Small intestine (tissue), 16 donors: ENCODE measurements at places on chromosomes 2 and 18. TPM values are rescaled to one million over a fixed set of nuclear protein-coding genes. Genes with fewer than 3 reads are reported as not detected.
A peak's percentile ranks its signal among the peaks of the same experiment; 100 is the strongest.

DNA sequence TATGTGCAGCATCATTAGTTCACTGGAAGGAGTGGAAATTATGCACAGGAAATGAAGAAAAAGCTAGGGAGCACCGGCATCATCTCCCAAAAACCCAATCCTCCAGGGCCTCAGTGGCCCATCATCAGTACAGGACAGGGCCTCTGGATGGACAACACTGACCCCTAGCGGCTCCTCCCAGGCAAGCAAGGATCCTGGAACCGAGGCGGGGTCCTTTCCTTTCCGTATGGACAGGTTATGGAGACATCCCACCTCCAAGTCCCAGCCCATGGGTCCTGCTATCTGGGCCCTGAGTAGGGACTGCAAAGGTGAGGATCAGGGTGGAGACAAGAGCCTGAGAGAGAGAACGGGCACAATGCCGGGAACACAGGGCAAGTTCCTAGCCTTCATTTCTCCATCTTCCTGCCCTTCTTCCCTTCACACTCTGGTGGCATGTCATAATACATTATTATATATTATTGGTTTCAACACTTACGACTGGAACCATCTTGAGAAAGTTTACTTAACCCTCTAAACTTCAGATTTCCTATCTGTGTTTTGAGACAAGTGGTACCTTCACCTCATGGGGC is 68.2 kb downstream of the ZNF516 start:
- no peaks in the 10 kb centered on the region for H3K4me1 ChIP-seq
- no peak for DNase-seq
- H3K4me3 ChIP-seq = no peak overlapping the region

DNA sequence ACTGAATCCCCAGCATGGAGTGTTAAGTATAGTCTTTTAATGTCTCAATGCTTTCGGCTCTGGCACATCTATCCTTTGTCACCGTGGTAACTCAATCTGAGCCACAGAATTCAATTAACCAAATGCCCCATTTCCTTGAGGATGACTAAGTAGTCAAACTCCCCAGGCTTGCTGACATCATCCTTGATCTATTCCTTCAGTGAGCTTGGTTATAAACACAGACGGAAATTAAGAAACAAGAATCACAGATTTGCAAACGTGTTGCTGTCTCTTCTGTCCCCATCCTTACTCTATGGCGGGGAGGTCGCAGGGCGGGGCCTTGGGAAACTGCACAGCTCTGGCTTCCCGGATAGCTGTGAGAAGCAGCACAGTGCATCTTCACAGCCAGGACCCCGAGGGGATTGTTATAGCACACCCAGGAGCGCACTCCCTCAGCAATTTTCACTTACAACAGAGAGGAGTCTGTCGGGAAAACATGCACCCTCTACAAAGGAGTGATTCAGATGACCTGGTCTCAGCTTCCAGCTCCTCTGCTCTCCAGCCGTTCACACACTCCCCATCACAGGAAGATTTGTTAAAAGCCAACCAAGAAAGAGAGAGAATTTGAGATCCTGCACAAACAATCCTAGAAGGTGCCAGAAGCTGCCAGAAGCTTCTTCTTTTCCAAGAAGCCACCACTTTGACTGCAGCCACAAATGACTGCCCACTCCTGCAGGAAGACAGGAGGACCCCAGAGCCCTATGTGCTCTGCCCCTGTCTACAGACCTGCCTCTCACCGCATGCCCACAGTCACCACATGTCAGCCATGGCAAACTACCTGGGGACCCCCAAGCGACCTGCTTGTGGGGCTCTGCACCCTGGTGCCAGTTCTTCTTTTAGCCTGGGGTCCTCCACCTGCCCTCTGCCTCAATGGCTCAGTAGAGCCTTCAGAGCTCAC is 44.9 kb upstream of the YWHAQ start:
- H3K36me3 ChIP-seq = no peaks in the 10 kb centered on the region
- H3K4me3 ChIP-seq = no peak overlapping the region
- H3K4me1 ChIP-seq = no peaks in the 10 kb centered on the region
- no peaks in the 10 kb centered on the region for H3K27me3 ChIP-seq

- H3K4me1 ChIP-seq = no peaks in the 10 kb centered on the region
- DNase-seq = no peak
- H3K36me3 ChIP-seq = no peaks in the 10 kb centered on the region
- no peak overlapping the region for H3K4me3 ChIP-seq
These were observed 742.9 kb upstream of the DDX18 start for GRCh38 chr2:117071556-117072102.

DNA sequence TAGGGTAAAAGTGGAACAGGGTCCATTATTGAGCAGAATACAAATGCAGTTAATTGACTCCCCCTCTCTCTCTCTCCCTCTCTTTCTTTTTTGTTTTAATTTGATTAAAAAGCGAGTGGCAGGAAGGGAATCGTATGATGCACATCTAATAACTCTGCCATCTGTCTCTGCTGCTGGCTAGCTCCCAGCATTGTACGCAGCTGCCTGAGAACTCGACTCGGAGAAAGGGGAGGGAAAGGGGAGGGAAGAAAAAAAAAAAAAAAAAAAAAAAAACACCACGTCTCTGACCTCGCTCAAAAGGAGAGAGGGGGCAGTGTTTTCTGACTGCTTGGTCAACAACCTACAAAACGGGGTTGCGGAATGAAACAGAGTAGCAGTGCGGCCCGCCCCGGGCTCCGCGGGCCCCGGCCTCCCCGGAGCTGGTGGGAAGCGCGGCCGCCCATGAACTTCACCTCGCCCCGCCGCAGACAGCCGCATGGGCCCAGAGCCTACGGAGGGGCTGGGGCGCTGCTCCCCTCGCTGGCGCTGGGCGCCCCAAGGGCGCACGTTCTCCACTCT is 265.7 kb downstream of the TCF4 start:
- H3K4me3 ChIP-seq = peak overlapping the region; percentile 46
- H3K36me3 ChIP-seq = no peaks in the 10 kb centered on the region
- peak overlapping the region; percentile 79 for H3K27ac ChIP-seq
- H3K4me1 ChIP-seq = no peaks in the 10 kb centered on the region
- H3K27me3 ChIP-seq = no peaks in the 10 kb centered on the region

The CPLX4 gene
- not detected for polyA plus RNA-seq

The TMEM178A gene
- 0.61 TPM for polyA plus RNA-seq
